ENCODE measurements at places on chromosomes 7 and 10.

DNA sequence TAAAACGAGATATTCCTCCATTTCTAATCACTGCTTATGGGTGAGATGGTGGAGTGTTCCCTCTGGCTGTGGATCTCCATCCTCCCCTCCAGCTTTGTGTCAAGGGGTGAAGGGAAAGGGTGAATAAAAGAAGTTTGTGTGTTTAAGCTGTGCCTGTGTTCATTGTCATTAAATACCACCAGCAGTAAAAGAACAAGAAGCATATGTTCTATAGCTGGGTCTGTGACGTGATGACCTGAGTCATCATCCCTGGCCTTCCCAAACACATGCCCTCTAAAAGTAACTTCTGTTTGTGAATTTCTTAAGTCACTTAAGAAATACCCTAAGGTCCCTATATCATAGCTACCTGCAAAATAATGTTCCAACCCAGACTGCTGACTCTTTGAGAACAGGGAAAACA is 104.9 kb downstream of the PPP1R17 start:
- H3K27me3 ChIP-seq: peaks cover 11% of the 10 kb centered on the region
- H3K4me1 ChIP-seq: peaks cover 2% of the 10 kb centered on the region
- H3K4me3 ChIP-seq: no peak overlapping the region
- H3K36me3 ChIP-seq: no peaks in the 10 kb centered on the region

GRCh38 chr7:22460363-22460988 is 39.5 kb downstream of the STEAP1B start:
- H3K4me1 ChIP-seq: no peaks in the 10 kb centered on the region
- no peak overlapping the region for H3K4me3 ChIP-seq
- H3K27ac ChIP-seq: no peak overlapping the region
- H3K27me3 ChIP-seq: no peaks in the 10 kb centered on the region
- no peak for DNase-seq
- H3K36me3 ChIP-seq: no peaks in the 10 kb centered on the region

DNA sequence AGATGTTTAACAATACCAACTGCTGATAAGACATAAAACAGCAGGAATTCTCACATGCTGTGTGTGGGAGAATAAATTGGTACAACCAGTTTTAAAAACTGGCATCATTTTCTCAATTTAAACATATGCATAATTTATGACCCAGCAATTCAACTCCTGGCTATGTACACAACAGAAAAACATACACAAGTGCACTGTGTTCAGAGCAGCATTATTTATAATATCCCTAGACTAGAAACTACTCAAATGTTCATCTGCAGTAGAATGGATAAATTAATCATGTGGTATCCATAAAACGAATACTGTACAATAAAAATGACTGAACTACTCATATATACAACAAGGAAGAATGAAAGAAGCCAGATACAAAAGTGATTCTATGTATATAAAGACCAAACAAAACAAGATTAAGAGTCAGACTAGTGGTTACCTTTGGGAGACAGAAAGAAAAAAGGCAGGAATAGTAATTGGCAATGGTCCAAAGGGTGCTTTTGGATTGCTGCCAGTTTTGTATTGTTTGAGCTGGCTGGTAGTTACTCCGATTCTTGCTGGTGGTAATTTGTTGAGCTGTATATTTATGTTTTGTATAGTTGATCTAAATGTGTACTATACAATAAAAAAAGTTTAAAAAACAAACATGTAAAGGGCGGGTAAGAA is 306.0 kb downstream of the TFEC start:
- DNase-seq: no peak
- no peaks in the 10 kb centered on the region for H3K4me1 ChIP-seq
- no peaks in the 10 kb centered on the region for H3K36me3 ChIP-seq
- H3K4me3 ChIP-seq: no peak overlapping the region
- H3K27ac ChIP-seq: no peak overlapping the region

- no peaks in the 10 kb centered on the region for H3K27me3 ChIP-seq
- DNase-seq: no peak
- no peaks in the 10 kb centered on the region for H3K4me1 ChIP-seq
- peaks cover 30% of the 10 kb centered on the region for H3K36me3 ChIP-seq
- no peak overlapping the region for H3K4me3 ChIP-seq
- peak overlapping the region; percentile 75 for H3K27ac ChIP-seq
Measured at GRCh38 chr10:11336722-11337162, 274.7 kb downstream of the USP6NL start.

DNA sequence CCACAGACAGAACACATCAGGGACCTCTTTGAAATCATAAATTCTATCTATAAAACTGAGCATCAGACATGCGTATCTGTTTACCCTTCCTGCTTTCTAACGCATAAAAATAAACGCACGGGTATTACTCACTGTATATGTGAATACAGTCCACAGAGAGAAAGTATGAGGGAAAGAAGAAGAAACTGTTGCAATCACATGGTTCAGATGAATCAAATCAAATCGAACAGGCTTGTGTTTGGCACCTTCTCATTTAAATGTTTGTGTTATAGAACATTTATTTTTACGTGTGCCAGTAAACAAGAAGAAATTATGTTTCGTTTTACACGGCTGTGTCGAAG is 322.0 kb downstream of the FRMD4A start:
- no peaks in the 10 kb centered on the region for H3K27me3 ChIP-seq
- H3K36me3 ChIP-seq: no peaks in the 10 kb centered on the region
- H3K4me3 ChIP-seq: no peak overlapping the region
- peak overlapping the region; percentile 96 for H3K27ac ChIP-seq
- H3K4me1 ChIP-seq: no peaks in the 10 kb centered on the region

- H3K36me3 ChIP-seq: peaks cover 13% of the 10 kb centered on the region
- DNase-seq: no peak
- H3K27me3 ChIP-seq: no peaks in the 10 kb centered on the region
- no peaks in the 10 kb centered on the region for H3K4me1 ChIP-seq
- no peak overlapping the region for H3K27ac ChIP-seq
Measured at GRCh38 chr7:70607759-70608158, 524.2 kb upstream of the GALNT17 start.

- H3K4me1 ChIP-seq: no peaks in the 10 kb centered on the region
- no peaks in the 10 kb centered on the region for H3K36me3 ChIP-seq
- no peaks in the 10 kb centered on the region for H3K27me3 ChIP-seq
- DNase-seq: no peak
- no peak overlapping the region for H3K27ac ChIP-seq
Measured at GRCh38 chr7:76293407-76293901, 9.0 kb upstream of the HSPB1 start.

DNA sequence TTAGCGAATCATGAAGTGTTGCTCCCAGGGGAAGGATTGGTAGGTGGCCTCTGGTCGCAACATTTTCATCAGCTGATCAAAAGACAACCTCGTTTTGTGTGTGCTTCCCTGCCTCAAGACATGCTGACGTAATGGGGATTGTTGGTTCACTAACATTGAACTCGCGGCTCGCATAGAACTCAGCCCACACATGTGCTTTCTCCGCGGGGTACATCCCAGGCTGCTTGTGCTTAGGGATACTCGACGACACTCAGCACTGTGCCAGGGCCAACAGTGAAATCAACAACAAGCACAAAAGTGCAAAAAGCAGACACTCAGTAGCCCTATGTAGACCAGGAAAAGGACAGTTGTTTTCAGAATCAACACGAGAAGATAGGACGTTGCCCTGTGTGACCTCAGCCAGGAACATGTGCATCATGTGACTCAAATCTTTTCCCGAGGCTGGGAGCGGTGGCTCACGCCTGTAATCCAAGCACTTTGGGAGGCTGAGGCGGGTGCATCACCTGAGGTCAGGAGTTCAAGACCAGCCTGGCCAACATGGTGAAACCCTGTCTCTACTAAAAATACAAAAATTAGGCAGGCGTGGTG is 20.8 kb downstream of the WIPI2 start:
- no peak overlapping the region for H3K27ac ChIP-seq
- H3K4me1 ChIP-seq: no peaks in the 10 kb centered on the region
- H3K27me3 ChIP-seq: no peaks in the 10 kb centered on the region
- H3K4me3 ChIP-seq: no peak overlapping the region

- H3K4me3 ChIP-seq: no peak overlapping the region
- no peaks in the 10 kb centered on the region for H3K36me3 ChIP-seq
- H3K27me3 ChIP-seq: peaks cover 5% of the 10 kb centered on the region
Measured at GRCh38 chr10:71753960-71754505, 19.3 kb downstream of the VSIR start.

GRCh38 chr7:23404546-23405239 is 65.6 kb downstream of the IGF2BP3 start:
- H3K4me3 ChIP-seq: no peak overlapping the region
- H3K27me3 ChIP-seq: no peaks in the 10 kb centered on the region
- H3K27ac ChIP-seq: no peak overlapping the region
- peaks cover 89% of the 10 kb centered on the region for H3K36me3 ChIP-seq
- no peaks in the 10 kb centered on the region for H3K4me1 ChIP-seq

DNA sequence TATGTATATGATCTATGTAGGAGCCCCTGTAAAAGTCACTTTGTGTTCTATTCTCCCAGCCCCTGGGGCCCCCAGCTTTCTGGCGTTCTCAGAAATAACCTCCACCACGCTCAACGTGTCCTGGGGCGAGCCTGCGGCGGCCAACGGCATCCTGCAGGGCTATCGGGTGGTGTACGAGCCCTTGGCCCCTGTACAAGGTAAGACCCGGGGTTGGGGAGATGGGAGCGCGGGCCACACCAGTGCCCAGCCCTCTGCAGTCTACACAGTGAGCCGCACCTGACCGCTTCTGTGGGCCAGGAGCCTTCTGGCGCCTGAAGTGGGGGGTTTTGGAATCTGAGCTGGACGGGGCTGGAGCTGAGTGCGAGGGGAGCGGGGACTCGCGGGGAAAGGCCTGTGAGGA is 472.1 kb upstream of the FOXK1 start:
- H3K27me3 ChIP-seq: no peaks in the 10 kb centered on the region
- H3K4me3 ChIP-seq: no peak overlapping the region
- H3K4me1 ChIP-seq: peaks cover 3% of the 10 kb centered on the region
- DNase-seq: no peak
- no peaks in the 10 kb centered on the region for H3K36me3 ChIP-seq

DNA sequence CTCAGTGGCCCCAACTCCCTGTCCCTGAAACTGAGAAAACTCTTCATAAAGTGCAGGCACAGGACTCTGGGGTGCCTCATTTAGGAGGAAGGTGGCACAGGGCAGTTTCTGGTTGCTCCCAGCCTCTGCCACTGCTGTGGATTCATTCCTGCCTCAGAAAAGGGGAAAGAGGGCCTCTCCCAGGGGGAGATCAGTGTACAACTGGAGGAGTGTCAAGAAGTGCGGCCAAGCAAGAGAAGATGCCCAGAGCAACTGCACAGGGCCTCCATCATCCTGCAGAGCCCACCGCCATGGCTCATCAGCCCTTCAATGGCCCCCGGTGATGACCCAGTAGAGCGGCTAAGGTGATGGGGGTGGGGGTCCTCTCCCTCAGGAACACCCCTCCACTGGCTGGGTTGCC is 150.3 kb downstream of the PLXNA4 start:
- DNase-seq: no peak
- H3K4me3 ChIP-seq: no peak overlapping the region
- H3K27ac ChIP-seq: no peak overlapping the region

DNA sequence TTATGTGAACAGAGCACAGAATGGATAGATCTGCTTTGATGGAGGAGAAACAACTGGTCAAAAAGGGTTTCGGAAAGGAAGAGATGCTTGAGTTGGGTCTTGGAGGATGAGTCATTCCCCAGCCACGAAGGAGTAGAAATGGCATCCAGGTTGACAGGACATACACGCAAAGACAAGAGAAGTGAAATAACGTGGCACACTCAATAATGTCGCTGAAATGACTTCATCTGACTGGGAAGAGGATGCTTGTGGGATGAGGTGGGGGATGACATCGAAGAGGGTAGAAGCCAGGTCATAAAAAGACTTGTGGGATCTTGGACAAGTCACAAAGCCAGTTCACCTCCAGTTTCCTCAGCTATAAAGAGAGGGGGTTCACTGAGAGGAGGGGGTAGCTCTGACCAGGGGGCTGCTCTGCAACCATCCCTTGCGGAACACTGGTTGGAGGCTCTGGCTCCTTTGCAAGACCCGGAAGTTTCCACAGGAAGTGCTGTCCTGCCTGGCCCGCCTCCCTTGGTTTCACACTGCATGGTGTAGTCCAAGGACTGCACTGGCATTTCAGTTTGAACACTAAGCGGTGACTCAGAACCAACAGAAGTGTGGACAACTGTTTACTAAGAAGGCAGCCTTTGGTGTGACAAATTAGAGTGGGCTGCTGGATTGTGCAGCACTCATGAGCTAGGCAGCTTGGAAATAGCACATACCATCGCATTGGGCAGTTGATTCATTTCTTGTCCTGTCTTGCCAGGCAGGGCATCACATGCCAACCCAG is 189.9 kb upstream of the ADO start:
- H3K36me3 ChIP-seq: no peaks in the 10 kb centered on the region
- no peak for DNase-seq
- H3K27me3 ChIP-seq: no peaks in the 10 kb centered on the region
- no peak overlapping the region for H3K4me3 ChIP-seq
- H3K4me1 ChIP-seq: no peaks in the 10 kb centered on the region

DNA sequence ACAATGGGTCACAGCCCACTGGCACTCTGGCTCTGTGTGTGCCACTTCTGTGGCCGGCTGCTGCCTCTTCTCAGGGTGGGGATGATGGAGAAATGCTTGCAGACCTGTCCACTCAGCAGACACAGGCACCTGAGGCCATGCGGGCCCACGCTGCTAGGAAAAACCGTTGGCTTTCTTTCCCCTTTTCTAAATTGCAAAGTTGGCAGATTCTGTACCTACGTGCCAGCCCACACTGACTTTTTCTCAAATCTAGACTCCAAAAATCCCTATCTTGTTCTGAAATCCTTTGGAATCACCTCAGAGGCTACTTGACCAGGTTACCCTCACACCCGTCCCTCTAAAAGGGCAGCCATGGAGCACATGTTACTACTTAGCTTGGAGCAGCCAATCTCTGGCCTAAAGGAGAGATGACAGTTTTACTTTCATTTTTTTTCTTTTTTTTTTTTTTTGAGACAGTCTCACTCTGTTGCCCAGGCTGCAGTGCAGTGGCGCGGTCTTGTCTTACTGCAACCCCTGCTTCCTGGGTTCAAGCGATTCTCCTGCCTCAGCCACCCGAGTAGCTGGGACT is 99.4 kb downstream of the RNF216 start:
- no peaks in the 10 kb centered on the region for H3K27me3 ChIP-seq
- peaks cover 32% of the 10 kb centered on the region for H3K36me3 ChIP-seq
- H3K4me1 ChIP-seq: peaks cover 16% of the 10 kb centered on the region
- H3K27ac ChIP-seq: no peak overlapping the region

DNA sequence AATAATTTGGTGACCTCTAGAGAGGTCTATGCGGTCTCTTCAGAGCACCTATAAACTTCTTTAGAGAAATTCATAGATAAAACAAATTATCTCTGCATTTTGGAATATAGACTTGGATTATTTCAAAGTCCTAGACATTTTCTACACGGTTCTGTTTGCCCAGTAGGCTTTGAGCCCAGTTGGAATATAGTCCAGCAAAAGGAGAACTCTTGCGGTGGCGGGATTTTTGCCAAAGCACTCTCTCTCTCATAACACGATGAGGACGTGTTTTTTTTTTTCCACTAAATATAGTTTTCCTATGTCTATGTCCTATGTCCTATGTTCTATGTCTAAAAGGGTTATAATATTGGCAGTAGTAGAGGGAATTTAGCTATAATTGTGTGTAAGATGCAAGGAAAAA is 164.9 kb upstream of the AGR3 start:
- no peaks in the 10 kb centered on the region for H3K4me1 ChIP-seq
- H3K27ac ChIP-seq: no peak overlapping the region
- no peaks in the 10 kb centered on the region for H3K36me3 ChIP-seq
- H3K27me3 ChIP-seq: no peaks in the 10 kb centered on the region
- no peak for DNase-seq
- no peak overlapping the region for H3K4me3 ChIP-seq
